ENCODE measurements at places on chromosomes 1 and 21.

DNA sequence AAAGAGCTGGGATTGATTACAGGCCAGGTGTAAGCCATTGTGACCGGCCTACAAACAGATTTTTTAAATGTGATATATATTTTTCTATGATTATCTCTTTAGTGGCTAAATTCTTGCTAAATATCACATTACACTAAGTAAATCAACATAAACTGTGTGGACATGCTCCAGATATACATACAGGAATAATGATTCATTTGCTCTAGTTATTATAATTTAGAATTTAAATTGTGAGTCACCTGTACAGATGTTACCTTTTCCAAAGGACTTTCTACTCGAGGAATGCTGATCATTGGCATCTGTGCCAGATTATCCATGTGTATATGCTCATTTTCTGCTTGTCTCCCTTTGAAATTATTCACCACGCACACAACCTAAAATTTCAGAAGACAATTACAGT lies 90.1 kb downstream of the PLPPR5 start:
- no peak for DNase-seq

DNA sequence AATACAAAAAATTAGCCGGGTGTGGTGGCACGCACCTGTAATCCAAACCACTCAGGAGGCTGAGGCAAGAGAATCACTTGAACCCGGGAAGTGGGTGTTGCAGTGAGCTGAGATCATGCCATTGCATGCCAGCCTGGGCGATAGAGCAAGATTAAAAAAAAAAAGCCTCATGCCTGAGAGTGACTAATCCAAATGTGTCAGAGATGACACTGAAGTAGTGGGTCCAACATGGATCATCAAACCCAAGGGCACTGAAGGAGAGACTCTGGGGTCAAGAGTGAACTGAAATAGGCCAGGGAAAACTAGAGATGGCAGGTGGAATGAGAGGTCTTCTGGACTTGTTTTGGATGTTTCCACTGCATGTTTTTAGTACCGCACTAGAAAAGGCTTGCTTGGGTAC lies 10.2 kb upstream of the CACHD1 start:
- DNase-seq = no peak

DNA sequence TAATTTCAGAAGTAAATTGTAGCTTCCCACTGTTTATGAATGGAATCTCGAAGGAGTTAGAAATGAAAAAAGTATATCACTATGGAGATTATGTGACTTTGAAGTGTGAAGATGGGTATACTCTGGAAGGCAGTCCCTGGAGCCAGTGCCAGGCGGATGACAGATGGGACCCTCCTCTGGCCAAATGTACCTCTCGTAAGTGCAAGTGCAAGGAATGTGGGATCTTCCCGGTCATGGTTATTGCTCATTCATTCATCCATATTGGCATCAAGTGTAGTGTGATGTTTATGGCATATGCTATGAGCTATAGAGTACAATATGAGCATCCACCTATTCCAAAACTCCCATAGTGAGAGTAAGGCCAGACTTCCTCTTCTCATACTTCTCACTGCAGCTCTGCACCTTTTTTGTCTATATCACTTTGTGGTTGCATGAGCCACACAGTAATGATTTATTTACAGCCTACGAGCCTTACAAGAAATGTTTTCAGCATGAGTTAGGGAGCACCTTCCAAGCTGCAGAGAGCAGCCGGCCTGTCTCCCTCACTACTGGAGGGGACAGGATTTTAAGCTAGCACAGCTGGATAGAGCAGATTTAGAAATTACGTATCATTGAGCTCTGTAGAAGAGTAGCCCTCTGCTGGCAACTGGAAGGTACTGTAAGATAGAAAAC lies 24.9 kb upstream of the CR1L start:
- DNase-seq = peak; percentile 16

GRCh38 chr21:42386034-42386591 lies 9.7 kb downstream of the TMPRSS3 start:
- DNase-seq = no peak

- peak; percentile 35 for DNase-seq
Measured at GRCh38 chr1:2145946-2146835, 48.4 kb downstream of the FAAP20 start.

GRCh38 chr1:1307261-1307922 lies 338 bp downstream of the ACAP3 start:
- no peak for DNase-seq

GRCh38 chr1:30087465-30087864 lies 635.9 kb downstream of the MATN1 start:
- no peak for DNase-seq

DNA sequence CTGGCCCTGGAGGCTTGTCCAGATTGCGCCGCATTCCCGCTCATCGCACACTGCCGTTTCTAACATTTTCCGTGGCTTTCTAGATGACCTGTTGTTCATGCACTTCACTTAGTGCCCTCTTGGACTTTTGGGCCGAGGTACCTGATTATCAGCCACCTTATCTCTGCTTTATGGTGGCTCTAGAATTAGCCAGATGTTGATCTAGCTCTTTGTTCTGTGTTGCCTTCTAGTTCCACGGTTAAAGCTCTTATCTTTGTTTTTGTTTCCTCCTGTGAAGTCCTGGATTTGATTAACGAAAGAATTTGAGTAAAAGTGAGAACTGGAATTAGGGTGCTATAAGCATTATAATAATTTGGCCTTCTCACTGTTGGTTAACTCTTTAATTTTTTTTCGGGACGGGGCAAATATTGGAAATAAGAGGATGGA lies 945 bp downstream of the RNPEP start:
- DNase-seq = no peak

GRCh38 chr1:221230605-221231004 lies 351.4 kb downstream of the HLX start:
- no peak for DNase-seq

DNA sequence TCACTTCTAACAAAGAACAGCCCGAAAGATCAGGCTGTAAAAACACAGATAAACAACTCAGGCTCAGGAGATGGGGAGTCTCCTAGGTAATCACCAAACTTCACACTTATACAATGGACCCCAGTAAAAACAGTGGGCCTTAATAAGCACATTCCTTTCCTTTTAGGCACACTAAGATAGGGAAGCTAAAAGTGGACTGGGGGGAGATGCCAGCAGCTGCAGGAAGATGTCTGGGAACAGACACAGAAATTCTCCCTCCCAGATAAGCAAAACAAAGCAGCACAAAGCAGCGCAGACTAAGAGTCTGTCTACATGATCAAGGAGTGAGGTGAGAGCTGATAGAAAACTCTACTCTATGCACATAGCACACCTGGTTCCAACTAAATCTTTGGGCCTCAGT lies 29.0 kb upstream of the CTBS start:
- no peak for DNase-seq

GRCh38 chr1:215132156-215132555 lies 49.6 kb downstream of the KCNK2 start:
- no peak for DNase-seq

DNA sequence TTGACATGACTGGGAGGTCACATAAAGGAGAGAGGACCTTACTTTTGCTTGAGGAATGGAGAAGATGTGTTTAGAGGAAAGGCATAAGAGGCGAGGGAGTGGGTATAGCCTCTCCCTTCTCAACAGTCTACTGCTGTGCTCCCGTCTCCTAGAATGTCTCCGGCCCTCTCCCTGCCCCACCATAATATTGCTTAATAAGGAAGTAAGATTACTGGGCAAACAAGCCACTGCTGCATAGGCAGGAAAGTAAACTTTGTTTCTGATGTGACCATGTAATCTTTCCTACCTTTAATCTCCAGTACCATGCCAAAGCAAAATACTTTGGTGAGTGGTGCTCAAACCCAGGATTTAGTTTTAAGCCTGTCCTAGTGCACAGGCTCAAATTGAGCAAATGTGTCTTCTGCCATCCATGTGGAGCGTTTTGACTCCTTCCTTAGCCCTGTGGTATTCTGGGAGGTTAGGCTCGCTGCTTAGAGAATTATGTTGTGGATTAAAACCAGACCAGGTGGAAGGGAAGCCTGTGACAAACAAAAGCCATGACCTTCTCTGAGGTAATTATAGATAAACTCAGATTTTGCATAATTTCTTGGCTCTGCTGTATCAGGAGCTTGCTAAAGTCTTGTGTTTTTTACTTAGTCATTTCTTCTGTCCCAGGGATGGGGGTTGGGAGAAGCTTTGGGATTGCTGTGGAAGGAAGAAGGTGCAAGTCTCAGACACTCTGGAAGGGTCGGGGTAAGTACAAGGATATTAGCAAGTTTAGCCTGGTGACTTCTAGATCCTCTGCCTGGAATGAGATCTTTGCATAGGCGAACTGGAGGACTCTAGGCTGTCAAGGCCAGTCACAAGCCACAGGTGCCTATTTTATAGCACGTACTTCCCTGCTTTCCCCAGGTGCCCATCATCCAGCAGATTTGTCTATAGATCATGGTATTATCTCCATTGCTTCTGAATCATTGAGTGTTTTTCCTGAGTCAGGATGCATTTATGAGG lies 34.5 kb upstream of the DIPK1A start:
- no peak for DNase-seq

DNA sequence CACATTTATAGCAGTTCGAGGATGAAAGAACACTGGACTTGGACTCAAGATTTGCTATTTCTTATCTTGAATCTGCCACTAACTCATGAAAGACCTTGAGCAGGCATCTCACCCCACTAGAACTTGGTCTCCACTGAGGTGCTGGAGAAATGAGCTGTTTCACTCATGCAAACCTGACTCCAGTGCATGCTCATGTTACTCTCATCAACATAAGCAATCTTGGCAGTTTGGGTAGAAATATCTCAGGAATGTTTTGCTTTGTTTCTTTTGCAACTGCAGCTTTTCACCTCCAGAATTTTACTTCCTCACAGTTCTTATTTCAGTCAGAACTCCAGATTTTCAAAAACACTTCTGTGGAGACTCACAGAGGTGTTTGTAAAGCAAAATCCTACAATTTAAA lies 46.2 kb upstream of the DAB1 start:
- no peak for DNase-seq

DNA sequence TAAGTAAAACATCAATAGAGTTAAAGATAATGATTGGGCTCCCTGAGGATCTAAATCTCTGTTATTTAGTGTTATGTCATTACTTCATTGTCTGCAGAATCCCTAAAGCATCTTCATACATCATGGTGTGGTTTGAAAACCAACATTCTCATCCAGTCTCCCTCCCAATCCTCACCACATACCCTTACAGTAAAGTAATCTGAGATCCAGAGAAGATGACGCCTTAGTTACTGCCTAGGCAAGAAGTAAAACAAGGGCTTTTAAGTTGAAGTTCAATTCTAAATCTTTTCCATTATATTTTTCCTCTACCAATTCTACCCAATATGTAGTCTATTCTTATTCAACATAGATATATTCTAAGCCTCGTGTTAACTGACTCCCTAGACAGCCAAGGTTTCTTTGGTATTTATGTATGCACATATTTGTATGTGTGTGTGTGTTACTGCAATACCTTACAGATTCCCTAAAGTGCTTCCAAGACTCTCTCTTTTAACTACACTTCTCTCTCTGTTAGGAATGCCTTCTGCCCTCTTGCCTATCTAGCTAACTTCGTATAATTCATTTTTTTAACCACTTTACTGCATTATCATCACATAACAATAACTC lies 17.3 kb downstream of the DPH5 start:
- DNase-seq = no peak

DNA sequence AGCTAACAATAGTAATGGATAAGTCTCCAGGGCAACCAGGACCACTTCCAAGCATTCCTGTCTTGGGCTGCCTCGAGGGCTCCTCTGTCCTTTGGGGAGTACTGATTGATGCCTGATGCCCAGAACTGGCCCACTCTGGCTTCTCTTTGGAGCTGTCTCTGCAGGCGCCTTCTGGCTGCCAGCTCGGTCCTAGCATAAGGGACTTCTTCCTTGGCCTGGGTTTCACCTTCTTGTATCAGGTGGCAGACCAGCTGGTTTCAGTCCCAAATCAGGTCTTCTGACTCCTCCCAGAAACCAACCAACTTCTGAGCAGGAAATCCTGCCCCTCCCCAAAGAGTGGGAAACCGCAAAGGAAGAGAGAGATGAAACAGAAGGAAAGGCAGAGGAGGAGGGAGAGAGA lies 10.6 kb downstream of the G0S2 start:
- peak; percentile 53 for DNase-seq

DNA sequence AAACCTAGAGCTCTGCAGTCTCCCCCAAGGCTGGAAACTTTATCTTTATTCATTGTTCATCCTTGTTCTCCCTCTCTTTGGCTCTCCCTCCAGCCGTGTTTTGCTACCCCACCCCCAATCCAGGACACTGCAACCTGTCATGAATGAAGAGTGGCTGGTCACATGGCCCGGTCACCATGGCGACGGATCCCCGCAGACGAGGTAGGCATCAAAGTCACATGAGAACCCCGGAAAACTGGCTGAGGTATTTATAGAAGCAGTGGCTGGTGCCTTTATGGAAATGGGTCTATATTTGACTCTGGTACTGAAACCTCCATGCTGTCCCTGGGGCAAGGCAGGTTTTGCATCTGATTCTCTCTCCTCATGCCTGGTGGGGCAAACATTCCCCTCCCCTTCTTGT lies 13.4 kb upstream of the SLC6A17 start:
- peak; percentile 28 for DNase-seq

DNA sequence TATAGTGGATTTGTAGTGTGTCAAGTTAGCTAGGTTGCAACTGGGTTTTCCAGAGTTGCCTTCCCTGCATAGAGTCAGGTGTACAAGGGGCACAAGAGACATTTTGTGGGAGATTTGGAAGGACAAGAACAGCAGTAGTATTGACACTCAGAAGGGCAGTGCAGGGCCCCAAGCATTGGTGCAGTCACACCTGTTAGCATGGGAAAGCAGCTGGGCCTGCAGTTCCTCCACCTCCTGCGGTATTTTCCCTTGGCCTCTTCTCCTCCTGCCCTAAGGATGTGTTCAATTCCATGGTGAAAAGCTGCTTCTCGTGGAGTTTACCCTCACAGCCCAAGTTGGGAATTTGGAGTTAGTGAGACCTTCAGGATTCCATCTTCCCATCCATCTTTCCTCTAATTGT lies 47.1 kb upstream of the TRABD2B start:
- no peak for DNase-seq

DNA sequence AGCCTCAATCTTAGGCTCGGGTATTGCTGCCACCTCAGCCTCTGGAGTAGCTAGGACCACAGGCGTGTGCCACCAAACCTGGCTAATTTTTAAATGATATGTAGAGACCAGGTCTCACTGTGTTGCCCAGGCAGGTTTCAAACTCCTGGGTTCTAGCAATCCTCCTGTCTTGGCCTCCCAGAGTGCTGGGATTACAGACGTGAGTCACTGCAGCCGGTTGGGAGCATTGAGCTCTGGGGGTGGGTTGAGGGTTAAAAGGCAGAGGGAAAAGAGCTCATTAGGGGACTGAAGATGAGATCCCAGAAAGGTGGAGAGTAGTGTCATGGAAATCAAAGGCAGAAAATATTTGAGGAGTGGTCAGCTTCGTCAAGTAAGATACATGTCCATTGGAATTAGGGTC lies 7.1 kb downstream of the RAD54L start:
- DNase-seq = no peak

DNA sequence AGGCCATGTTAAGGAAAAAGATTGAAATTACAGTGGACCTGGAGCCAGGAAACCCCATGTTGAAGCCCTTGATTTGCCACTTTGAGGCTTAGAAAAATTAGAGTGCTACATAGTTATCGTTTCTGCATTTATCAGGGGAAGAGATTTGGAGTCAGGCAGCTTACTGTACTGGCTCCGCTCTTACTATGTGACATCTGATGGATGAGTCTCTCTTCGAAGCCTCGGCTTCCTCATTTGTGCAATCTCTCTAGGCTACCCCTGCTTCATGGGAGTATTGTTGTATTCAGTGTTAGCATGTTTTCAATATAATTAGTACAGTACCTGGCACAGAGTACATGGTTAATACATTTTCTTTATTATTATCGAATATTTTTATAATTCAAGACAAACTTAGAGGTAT lies 480.4 kb upstream of the USP24 start:
- DNase-seq = no peak
